ENCODE measurements at places on chromosomes 1 and 21. TPM values are rescaled to one million over a fixed set of nuclear protein-coding genes. Genes with fewer than 3 reads are reported as not detected.

The LAX1 gene
- total RNA-seq = not detected

The EXO1 gene
- total RNA-seq = 0.16 TPM

GRCh38 chr1:154583773-154584172 is 16.2 kb downstream of the CHRNB2 start:
- H3K36me3 ChIP-seq = peaks cover 95% of the 10 kb centered on the region
- no peak overlapping the region for H3K4me3 ChIP-seq
- DNase-seq = no peak

DNA sequence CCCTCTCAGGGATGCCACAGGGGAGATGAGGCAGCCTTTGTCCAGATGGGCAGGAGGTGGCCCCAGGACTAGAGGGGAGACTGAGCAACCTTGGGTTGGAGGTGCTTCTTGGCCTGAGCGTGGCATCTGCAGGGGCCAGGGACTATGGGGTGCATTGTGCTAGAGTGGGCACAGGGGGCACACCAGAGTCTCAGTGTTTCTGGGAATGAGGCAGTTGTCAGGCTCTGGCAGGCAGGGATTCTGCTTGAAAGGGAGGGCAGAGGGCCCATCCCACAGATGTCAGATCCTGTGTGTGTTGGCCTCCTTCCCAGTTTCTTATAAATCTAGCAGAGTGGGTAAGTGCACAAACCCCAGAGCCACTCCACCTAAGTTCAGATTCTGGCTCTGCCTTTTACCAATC is 13.7 kb downstream of the LGR6 start:
- no peaks in the 10 kb centered on the region for H3K36me3 ChIP-seq
- no peak for DNase-seq
- H3K4me1 ChIP-seq = peaks cover 19% of the 10 kb centered on the region

- H3K36me3 ChIP-seq = no peaks in the 10 kb centered on the region
- H3K4me3 ChIP-seq = no peak overlapping the region
- H3K4me1 ChIP-seq = peaks cover 69% of the 10 kb centered on the region
- H3K27me3 ChIP-seq = no peaks in the 10 kb centered on the region
- H3K27ac ChIP-seq = no peak overlapping the region
These were observed 25.2 kb downstream of the LAMC1 start for GRCh38 chr1:183048087-183049085.

DNA sequence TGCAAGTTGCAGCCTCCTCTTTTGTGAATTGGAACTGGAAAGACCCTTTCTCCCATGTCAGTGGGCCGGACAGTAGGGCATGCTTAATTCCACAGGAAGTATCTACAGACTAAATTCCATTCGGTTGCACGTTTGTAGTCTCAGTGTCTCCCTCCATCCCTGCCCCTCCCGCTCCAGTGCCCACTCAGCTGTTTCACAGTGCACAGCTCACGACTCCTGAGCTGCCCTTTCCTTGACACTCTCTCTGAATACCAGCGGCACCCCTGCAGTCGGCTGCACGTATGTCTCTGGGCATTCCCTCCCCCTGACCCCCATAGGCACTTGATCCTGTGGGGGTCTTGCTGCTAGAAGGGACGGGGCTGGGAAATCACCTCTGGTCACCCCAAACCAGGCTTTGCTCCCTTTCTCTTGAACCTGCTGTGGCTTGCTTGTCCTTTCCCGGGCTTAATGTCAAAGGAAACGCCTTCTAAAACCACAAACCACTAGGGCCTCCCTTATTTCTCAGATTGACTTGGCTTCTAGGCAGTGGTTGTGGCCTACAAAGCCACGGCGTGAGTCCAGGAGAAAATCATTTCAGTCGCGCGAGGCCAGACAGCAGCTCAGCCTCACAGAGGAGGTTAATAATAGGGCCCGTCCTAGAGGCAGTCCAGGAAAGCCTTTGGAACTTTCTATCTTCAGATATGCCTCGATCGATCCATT is 365.3 kb upstream of the PROX1 start:
- H3K27ac ChIP-seq = no peak overlapping the region
- H3K4me3 ChIP-seq = no peak overlapping the region
- H3K36me3 ChIP-seq = no peaks in the 10 kb centered on the region

DNA sequence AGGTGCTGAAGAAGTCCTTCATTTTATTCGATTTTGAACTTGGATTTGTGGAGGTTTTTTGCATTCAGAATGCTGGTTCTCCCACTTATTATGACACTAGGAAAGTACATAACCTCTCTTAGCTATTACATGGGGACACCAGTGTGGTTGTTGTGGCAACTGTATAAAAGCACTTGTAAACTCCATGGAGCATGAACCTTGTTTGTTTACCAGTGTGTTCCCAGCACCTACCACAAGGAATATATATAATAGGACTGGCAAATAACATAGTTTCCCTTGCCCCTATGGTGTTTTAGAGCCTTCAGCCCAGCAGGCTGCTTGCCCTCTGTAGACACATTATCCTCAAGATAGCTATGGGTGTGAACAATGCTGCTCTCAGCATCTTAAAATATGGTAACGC is 43.1 kb downstream of the RASSF5 start:
- no peaks in the 10 kb centered on the region for H3K36me3 ChIP-seq
- no peak overlapping the region for H3K4me3 ChIP-seq
- no peaks in the 10 kb centered on the region for H3K4me1 ChIP-seq
- H3K27me3 ChIP-seq = no peaks in the 10 kb centered on the region

DNA sequence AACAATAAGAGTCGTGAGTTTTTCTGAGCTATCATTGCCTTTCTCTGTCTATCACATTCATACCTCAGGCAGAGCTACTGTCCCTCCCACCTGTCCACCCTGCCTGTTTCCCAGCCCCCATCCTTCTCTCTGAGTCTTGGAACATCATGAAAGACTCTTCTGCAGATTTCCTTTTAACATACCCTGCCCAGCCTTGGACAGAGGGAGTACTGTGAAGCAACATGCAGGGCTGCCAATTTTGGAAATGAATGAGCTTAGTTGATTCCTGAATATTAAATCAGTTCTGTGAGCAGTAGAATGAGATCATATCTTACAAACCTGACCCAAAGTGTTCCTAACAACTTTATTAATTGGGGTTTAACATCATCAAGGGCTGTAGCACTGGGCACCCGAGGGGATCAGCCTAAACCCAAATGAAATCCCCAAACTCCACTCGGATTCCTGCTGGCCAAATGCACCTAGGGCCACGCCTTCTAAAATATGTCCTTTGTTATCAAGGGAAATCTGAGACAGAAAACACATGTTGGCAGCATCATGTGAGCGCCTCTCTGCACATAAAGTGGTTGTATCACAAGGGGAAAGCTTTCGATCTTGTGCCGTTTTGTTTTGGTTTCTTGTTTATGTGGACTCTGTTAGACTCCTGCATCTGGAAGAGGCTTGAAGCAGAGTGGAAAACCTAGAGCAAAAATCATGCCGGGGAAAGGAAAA is 357.6 kb downstream of the KIF26B start:
- H3K36me3 ChIP-seq = no peaks in the 10 kb centered on the region
- H3K4me1 ChIP-seq = peaks cover 8% of the 10 kb centered on the region
- no peak overlapping the region for H3K27ac ChIP-seq

DNA sequence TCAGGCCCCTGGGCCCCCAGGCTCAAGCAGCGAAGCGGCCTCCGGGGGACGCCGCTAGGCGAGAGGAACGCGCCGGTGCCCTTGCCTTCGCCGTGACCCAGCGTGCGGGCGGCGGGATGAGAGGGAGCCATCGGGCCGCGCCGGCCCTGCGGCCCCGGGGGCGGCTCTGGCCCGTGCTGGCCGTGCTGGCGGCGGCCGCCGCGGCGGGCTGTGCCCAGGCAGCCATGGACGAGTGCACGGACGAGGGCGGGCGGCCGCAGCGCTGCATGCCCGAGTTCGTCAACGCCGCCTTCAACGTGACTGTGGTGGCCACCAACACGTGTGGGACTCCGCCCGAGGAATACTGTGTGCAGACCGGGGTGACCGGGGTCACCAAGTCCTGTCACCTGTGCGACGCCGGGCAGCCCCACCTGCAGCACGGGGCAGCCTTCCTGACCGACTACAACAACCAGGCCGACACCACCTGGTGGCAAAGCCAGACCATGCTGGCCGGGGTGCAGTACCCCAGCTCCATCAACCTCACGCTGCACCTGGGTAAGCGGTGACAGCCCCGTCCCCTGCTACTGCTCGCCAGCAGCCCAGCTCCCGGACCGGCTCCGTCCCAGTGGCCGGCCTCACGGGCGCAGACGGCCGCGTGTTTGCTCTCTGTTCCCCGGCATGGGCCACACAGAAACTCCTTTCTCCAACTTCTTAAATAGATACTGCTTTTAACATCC is 539 bp downstream of the LAMC1 start:
- peaks cover 44% of the 10 kb centered on the region for H3K4me1 ChIP-seq
- no peaks in the 10 kb centered on the region for H3K36me3 ChIP-seq
- no peaks in the 10 kb centered on the region for H3K27me3 ChIP-seq
- H3K4me3 ChIP-seq = peak overlapping the region; percentile 88
- H3K27ac ChIP-seq = peak overlapping the region; percentile 100

DNA sequence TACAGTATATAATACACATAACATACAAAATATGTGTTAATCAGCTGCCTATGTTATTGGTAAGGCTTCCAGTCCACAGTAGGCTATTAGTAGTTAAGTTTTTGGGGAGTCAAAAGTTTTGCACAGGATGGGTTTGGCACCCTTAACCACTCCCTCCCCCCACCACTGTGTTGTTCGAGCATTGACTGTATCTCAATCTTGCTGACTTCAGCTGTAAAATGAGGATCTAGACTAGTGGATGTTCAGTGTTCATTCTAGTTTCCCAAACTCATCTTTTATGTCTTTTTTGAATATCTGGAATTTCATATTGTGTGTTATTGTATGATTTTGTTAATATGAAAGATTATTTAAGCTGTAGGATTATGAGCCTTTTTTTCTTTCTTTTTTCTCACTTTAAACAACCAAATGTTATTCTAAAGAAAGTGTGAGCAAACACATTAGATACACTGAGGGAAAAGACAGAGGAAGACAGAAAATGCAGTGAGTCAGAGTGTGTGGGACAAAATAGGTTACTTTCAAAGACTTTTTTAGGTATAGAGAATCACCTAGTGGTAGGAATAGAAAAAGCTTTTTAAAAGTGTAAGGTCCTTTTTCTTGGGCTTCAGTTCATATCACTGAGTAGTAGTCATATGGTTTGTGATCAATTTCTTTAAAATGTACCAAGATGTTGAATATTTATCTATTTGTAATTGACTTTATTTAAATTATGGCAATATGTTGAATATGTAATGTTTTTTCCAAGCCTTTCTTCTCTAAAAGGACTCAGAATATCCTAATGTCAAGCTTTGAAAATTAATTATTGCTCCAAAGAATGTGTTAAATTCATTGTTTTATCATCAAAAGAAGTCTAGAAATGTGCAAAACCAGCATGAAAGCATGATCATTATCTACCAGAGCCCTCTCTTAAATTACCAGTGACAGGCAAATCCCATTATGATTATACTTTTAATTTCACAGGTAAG is 17.9 kb upstream of the CENPF start:
- DNase-seq = no peak
- H3K36me3 ChIP-seq = no peaks in the 10 kb centered on the region
- H3K4me3 ChIP-seq = no peak overlapping the region
- no peaks in the 10 kb centered on the region for H3K27me3 ChIP-seq

DNA sequence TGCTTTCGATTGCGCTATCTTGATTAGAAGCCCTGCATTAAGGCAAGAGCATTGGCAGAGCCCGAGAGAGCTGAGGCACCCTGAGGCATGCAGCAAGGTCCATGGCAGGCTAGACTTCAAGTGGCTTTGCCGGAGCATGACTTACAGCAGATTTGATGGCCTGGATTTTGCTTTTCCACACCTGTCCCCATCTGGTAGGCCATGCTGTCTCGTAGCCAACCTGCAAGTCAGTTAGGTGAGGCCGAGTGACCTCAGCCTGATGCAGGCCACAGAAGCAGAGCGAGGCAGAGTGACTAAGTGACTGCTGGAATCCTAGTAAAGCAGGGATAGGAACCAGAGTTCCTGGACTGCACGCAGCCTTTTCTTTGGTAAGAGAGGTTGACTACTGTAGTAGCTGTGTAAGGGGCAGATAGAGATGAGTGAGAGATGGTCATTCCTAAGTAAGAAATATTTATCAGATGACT is 148.9 kb downstream of the PBX1 start:
- H3K4me1 ChIP-seq = no peaks in the 10 kb centered on the region
- no peak overlapping the region for H3K4me3 ChIP-seq
- no peak for DNase-seq
- H3K36me3 ChIP-seq = no peaks in the 10 kb centered on the region
- H3K27ac ChIP-seq = peak overlapping the region; percentile 66

DNA sequence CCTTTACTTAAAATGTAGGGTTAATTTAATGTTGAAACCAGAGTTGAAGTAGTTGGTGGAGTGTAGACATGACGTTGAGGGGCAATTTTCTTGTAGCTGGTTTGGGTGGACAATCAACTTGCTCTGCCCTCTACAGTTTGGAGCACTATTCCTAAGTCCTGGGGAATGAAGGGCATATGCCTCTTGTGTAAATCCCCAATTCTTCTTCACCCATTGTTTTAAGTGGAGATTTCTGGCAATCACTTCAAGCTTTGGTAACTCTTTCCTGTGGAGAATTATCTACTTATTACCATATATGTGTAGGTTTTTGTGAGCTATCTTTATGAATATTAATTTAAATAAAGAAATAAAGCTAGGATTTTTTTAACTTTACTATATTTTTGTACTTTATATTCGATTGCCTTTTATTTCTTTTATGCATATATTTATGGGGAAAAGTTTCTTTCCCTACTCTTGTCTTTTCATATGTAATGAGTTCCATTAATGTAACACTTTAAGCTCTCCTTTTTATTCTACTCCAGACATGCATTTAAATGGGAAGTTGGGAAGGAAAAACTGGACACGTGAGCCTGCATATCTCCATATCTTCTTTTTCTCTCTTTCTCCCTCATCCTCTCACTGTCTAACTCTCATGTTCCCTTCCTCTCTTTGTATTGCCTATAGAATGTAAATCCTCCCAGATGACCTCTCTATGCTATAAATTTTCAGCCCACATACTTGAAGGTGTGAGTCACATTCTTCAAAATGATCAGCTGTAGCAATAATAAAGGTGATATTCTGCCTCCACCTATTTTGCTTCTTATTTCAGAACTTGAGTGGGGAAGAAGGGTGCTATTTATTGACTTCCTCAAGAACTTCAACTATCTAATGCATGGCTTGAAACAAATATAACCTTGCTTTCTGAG is 276.7 kb downstream of the PTPRC start:
- H3K27me3 ChIP-seq = no peaks in the 10 kb centered on the region
- no peak for DNase-seq
- no peaks in the 10 kb centered on the region for H3K36me3 ChIP-seq
- H3K27ac ChIP-seq = no peak overlapping the region
- H3K4me3 ChIP-seq = no peak overlapping the region
